ENCODE measurements at places on chromosomes 16 and 17.

GRCh38 chr17:38405654-38406053 is 22.6 kb upstream of the ARHGAP23 start:
- no peak for DNase-seq

DNA sequence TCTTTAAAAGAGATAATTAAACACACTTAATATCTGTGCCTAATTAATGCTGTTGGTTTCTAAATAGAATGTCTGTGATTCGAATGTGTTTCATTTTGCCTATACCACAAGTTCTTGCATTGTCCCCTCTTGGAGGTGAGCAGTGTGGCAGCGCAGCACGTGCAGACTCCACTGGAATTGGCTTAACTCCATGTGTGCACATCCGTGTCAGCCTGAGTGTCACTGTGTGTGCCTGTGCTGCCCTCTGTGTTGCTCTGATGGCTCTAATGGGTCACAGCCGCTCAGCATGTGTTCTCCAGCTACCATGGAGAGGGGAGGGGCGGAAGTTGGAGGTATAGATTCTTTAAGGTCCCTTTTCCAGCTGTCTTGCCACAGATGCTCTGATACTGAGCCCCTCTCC is 226.6 kb downstream of the SPECC1 start:
- no peak for DNase-seq

DNA sequence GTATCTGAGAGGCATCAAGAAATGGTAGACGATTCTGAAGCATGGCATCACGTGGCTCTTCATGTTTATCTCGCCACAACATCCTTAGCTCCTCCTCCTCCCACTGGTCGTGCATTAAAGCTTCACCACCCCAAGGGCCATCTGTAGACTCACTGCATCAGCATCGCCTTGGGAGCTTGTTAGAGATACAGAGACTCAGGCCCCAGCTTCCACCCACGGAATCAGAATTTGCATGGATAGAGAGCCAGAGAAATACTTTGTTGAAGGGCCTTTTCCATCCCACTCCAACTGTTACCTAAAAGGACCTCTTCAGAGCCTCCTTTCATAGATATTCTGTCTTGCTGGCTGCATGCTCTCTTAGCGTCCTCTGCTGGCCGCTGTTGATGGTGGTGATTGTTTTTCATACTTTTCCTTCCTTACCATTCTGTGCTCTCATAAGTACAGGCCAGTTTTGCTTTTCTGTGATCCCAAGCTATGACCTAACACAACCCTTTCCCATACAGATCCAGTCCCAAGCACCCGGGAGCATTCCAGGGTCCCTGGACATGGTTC is 1049.4 kb upstream of the EEF2KMT start:
- no peak for DNase-seq

DNA sequence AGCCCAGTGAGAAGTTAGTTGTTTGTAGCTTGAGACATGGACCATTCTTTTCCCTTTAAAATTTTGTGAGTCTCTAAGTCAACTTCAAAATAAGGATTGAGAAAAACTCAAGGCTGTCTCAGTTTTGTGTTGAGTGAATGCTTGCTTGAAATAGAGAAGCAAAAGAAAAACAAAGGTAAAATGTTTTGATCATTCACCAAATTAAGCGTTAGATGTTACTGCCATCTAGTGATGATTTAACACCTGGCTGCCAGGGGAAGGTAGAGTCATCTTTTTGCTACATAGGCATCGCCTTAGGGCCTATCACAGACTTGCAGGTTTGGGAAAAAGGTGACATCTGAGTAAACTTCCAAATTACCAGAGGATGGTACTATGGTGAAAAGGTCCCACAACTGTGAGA is 74.4 kb downstream of the PCTP start:
- DNase-seq = no peak

- DNase-seq = no peak
Measured at GRCh38 chr17:77212081-77212832, 71.5 kb downstream of the SEC14L1 start.

DNA sequence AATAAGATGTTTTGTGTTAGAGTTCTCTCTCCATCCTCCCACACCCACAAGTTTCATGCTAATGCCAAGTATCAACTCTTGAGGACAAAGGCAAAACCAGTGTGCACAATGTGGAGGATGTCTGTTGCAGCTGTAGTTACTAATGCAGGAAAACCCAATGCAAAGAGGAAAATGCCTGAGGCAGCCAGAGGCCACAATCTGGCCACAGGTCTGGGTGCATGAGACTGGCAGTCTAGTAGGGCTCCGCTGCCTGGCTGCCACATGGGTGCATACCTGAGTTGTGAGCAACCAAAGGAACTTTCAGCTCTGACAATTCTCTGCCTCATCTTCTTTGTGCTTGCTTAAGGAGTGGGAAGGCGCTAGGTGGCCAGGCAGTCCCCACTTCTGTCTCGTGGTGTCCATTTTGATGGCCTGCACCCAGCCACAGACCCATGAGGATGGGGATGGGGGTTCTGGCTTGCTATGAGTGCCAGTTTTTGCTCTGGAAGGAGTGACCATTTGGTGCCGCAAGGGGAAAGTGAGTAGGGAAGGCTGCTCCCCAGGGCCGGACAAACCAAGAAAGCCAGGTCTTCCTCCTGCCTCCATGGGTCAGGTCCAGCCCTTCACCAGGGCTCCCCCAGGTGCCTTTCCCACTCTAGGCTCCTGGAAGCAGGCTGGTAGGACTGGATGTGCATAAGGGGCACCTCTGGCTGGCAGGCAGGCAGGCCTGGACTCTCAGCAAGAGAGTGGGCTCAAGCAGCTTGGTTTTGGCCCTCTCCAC is 4.2 kb upstream of the GFOD2 start:
- no peak for DNase-seq

- no peak for DNase-seq
Measured at GRCh38 chr17:44769647-44770084, 10.9 kb downstream of the ADAM11 start.

- DNase-seq = peak; percentile 33
Measured at GRCh38 chr17:33779234-33779591, 475.9 kb upstream of the CCL2 start.

DNA sequence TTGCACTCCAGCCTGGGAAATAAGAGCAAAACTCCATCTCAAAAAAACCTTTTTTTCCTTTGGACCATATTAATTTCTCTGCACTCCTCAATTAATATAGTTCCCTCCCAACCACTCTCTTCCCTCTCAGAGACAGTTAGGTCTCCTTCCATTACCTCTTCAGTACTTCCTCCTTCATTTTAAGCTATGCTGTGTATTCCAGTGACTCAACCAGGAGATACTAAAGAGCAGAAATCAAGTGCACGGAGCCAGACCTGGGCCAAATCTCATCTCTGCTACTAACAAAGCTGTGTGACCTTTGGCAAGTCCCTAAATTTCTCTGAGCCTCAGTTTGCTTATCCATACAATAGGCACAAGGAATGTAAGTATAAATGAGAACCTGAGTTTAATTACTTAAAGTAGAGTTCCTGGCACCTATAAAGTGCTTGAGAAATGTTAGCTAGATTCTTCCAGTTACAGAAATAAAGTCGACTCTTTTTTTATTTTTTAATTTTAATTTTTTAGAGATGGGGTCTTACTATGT is 8.5 kb downstream of the PECAM1 start:
- DNase-seq = no peak

DNA sequence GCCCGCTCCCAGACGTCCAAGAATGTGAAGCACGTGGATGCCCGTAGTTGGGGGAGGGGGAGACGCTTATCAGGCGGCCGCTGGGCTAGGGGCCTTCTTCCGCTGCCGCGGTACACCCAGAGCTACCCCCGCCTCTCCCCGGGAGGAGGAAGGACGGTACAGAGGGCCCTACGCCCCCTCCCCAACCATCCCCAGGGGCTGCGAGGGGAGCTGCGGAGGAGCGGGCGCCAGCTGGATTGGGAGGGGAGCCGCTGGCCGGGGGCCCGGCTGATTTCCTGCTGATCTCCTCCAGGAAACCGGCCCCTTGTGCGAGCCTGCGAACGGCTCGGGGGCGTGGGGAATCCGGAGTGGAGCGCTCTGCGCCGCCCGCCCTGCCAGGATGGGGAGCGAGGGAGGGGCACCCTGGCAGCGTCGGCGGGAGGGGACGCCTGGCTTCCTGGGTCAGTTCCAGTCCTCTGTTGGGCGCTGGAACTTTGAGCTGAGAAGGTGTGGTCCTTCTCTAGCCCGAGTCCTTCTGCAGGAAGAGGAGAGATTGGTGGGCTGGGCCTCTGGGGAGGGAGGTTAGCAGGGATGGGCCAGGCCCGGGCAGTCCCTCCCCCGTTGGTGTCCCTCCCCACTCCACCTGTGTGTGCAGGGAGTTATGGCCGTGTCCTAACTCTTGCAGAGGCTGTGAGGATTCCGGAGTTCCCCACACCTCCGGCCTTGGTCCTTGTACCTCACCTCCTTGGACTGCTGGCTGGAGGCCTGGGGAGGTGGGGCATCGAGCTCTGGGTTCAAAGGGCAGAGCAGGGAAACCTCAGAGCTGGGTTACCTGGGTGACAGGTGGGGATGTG is 19.2 kb downstream of the GJD3 start:
- DNase-seq = peak; percentile 49

GRCh38 chr16:84358601-84359295 is 9.6 kb upstream of the ATP2C2 start:
- no peak for DNase-seq
